Astrocyte of the spinal cord (primary cell): ENCODE measurements at places on chromosomes 2 and 18.
A peak's percentile ranks its signal among the peaks of the same experiment; 100 is the strongest.

- DNase-seq: peak; percentile 78
These were observed 249.3 kb upstream of the GULP1 start for GRCh38 chr2:188042412-188042811.

DNA sequence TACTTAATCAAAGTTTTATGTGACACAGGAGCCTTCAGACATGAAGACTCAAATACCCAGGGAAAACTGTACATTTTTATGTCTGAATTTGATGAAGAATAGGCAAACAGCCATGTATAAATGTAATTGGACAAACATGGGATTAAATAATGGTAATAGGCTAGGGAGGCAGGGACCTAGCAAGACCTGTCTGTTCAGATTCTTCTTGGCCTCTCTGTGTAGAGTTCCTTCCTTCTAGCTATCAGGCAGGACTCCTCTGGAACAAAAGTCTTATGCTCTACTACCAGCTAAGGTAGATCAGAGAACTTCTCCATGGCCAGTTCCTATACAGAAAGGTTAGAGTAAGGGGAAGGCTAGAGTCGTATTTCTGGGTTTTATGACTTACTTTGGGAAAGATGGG lies 9.5 kb upstream of the PARD3B start:
- DNase-seq: no peak

- no peak for DNase-seq
These were observed 37.6 kb downstream of the HJURP start for GRCh38 chr2:233816771-233817170.

- peak; percentile 54 for DNase-seq
These were observed 670.7 kb downstream of the ERBB4 start for GRCh38 chr2:211867845-211868451.

DNA sequence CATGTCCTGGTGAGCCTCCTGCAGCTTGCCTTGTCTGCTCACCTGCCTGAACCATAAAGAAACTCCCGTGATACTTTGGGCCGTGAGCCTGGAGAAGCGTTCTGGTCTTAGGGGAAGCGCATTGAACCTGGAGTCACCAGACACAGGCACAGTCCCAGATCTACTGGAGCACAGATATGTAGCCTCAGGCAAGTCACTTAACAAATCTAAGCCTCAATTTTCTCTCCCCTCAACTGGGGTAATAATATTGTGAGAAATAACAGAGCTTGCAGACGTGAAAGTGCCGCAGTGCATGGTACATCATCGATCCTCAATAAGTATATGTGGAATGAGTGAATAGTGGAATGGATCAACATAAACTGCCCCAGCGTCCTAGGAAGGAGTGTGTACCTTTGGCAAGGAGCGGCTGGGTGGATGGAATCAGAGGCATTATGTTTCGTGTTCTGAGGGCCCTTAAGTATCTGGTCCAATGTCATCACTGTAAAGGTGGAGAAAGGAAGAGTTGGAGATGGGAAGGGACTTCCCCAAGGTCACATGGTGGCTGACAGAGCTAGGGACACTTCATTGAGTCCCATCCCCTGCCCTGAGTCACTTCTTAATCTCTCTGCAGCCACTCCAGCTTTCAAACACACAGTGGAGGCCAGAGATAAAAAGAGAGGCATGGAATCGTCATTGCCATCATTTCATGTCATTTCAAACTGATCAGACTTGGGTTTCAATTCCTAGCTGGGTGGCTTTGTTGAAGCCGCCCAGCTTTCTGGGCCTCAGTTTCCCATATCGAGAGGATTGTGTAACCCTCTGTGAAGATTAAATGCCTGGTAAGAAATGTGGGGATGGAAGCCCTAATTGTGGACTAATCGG lies 172.4 kb downstream of the DDX1 start:
- DNase-seq: no peak

GRCh38 chr2:70084973-70085710 lies 2.1 kb upstream of the PCBP1 start:
- DNase-seq: no peak

- DNase-seq: no peak
These were observed 176.9 kb upstream of the NRP2 start for GRCh38 chr2:205505371-205505770.

- no peak for DNase-seq
These were observed 137.3 kb downstream of the DDX1 start for GRCh38 chr2:15729001-15729400.

GRCh38 chr18:8870528-8870927 lies 165.2 kb downstream of the MTCL1 start:
- no peak for DNase-seq

DNA sequence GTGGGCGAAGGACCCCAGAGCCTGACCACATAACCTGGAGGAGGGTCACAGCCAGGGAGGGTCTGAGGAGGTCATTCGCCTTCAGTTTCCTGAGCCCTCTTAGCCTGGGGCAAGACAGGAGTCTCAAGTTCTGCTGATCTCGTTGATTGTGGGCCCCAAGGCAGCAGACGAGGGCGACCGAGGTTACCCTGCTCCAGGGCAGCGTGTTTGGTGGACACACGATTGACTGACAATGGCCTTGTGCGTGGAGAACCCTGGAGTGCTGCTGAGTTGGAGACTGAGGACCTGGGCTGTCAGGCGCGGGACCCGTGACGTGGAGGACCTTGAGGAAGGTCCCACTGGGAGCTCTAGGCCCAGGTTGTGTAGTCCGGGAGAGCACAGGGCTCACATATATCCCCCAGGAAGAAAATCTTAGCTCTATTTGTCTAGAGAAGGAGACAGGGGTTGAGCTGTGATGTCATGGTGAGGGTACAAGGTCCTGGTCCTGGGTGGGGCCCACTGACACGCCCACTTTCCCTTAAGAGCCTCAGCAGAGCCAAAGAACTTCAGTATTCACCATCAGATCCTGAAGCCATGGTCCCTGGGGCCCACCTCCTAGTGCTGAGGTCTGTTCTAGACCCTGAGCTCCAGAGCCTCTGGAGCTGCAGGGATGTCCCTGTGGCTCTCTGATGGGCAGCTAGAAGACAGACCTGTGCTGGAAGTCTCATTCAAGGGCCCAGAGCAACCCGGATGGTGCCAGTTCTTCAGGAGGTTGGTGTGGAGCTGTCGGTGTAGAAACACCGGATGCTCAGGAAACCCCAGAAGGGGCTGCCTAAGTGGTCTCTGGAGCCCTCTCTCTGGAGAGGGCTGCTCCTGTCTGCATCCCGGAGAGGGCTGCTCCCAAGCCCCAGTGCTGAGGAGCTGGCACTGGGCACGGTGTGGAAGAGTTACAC lies 53.1 kb downstream of the DYSF start:
- no peak for DNase-seq

DNA sequence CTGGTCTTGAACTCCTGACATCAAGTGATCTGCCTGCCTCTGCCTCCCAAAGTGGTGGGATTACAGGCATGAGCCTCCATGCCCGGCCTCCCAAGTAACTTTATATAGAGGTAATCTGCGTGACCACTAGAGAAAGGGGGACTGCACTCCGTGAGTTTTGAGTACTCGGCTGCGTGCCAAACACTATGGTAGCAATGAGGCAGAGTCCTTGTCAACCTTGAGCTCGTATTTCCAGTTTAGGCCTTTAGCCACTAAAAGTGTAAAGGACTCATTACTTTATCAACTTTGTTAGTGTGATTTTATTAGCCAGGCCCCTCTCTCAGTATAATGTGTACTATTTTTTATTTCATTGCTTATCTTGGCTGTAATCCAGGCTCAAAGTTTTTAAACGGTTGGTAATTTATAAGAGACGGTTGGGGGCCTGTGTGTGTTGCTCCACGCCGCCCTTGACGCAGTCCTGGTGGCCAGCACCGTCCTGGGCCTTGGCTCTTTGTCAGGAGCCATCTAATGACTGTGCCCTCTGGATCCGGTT lies 56.2 kb downstream of the ZCCHC2 start:
- DNase-seq: peak; percentile 10

- DNase-seq: no peak
These were observed 26.9 kb upstream of the GLS start for GRCh38 chr2:190853531-190854383.

- DNase-seq: peak; percentile 99
These were observed 493 bp upstream of the CLASP1 start for GRCh38 chr2:121649596-121650314.

DNA sequence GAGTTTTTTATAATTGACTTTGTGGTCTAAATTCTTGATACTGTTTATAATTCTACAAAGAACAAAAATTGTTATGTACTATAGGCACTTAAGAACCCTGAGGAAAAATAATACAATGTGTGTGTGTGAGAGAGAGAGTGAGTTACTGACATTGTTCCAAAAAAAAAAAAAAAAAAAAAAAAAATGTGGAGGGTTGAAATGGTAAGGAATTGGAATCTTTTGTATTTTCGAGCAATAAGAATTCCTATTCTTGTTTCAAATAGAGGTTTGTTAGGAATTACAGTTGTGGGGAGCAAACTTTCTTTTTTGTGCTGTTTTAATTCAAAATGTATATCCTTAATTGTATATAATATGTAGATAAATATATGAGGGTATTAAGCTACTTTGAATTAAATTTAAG lies 45.7 kb downstream of the VAPA start:
- DNase-seq: no peak
